ENCODE measurements at places on chromosomes 6 and 20.

DNA sequence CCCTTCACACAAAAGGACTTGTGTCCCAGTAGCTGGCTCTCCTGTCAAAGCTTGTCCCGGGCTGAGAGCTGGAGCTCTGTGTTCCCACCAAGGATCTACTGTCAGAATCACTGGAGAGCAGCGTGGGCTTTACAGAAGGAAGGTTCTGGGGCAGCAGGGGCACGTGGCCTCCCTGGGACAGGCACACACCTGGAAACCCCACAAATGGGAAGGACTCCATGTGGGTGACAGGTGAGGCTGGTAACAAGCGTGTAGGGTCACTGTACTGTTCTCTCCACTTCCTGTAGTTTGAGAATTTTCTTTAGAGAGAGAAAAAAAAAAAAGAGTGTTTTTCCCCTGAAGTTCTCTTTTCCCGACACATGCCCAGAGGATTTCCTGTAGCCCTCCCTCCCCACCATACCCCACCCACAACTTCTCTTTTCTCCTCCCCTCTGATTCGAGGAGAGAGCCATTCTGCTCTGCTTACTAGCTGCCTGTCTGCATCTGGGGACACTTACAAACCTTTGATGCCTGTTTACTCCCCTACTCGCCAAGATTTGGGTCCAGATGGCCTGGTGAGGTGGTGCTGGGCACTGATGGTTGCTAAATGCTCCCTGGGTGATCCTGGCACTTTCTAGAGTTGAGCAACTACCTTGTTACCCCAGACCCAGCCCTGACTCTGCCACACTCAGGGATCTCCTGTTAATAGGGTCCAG, 84.1 kb upstream of the SIRPA start:
- DNase-seq, result no peak

DNA sequence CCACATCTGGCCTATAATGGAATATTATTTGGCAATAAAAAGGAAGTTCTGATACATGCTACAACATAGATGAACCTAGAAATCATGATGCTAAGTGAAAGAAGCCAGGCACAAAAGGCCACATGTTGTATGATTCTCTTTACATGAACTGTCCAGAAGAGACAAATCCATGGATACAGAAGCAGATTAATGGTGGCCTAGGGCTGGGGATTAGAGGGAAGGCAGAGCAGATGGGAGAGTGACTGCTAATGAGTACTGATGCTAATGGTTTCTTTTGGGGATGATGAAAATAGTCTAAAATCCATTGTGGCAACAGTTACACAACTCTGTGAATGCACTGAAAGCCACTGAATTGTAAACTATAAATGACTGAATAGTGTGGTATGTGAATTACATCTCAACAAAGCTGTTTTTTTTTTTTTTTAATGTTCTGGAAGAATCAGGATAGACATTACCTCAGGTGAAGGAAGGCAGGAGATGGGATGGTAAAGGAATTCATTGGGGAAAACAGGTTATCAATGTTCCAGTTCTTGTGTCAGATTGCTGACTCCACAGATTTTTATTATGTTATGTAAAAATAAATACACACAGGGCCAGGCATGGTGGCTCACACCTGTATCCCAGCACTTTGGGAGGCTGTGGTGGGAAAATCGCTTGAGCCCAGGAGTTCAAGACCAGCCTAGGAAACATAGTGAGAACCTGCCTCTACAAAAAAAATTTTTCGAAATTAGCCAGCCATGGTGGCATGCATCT, 8.9 kb upstream of the SOX12 start:
- DNase-seq, result no peak

DNA sequence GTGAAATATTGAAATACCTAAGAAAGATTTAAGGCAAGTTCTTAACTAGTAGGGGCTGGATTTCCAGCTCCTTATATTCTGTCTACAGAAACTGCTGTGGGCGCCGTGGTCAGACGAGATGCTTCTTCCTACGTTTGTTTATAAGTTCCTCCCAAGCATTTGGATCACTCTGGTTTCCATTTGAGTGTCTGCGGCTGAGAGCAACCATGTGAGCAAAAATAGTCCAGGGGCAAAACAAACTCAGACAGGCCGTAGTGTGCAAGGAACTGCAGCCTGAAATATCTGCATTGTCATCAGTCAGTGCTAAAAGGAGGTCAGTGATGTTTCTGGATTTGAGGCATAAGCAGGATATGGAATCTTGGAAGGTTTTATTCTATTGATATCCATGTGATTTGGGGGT, 485.9 kb upstream of the JAG1 start:
- no peak for DNase-seq

- DNase-seq, result no peak
These were observed 162.9 kb upstream of the CEP162 start for GRCh38 chr6:84390334-84390733.

Measured in CD4-positive, alpha-beta T cell treated with Interleukin-6 at 100 ng/mL for 8 hours (primary cell).